Articular chondrocyte of knee joint (primary cell): ENCODE measurements at places on chromosomes 12 and 14. TPM values are rescaled to one million over a fixed set of nuclear protein-coding genes. Genes with fewer than 3 reads are reported as not detected.

Gene ZDHHC22
- under 0.01 TPM in 1 of 2 replicates, not detected in the other for total RNA-seq

Gene MAP3K9
- 0.32 and 0.39 TPM in 2 replicates for total RNA-seq

Gene FAM181A
- not detected in 2 replicates for total RNA-seq

Gene NCOR2
- total RNA-seq: 65.0 and 68.3 TPM in 2 replicates

Gene ZC2HC1C
- 1.2 and 1.5 TPM in 2 replicates for total RNA-seq

Gene RBP5
- total RNA-seq: not detected in 2 replicates

Gene ITPR2
- 15.8 and 22.7 TPM in 2 replicates for total RNA-seq

Gene TAS2R50
- 5.7 and 7.8 TPM in 2 replicates for total RNA-seq

Gene DNAH10
- total RNA-seq: 0.11 and 0.26 TPM in 2 replicates

Gene OTUB2
- 1.3 and 2.5 TPM in 2 replicates for total RNA-seq

Gene EXOC3L4
- 0.26 TPM in 1 of 2 replicates, not detected in the other for total RNA-seq

Gene AMN
- 0.11 and 0.13 TPM in 2 replicates for total RNA-seq

Gene ASPG
- 0.13 TPM in 1 of 2 replicates, not detected in the other for total RNA-seq

Gene MEG3
- 400 and 501 TPM in 2 replicates for total RNA-seq

Gene NID2
- 119 and 120 TPM in 2 replicates for total RNA-seq

Gene TEX22
- 0.39 and 0.43 TPM in 2 replicates for total RNA-seq

Gene RFLNA
- total RNA-seq: 2.9 and 5.2 TPM in 2 replicates

Gene NGB
- total RNA-seq: not detected in 2 replicates

Gene CCDC175
- not detected in 2 replicates for total RNA-seq

Gene PTPRO
- under 0.01 TPM in 1 of 2 replicates, not detected in the other for total RNA-seq
